GM23248 (cell line): ENCODE measurements at places on chromosomes 6 and 20.
A peak's percentile ranks its signal among the peaks of the same experiment; 100 is the strongest.

- no peak for DNase-seq
These were observed 14.4 kb downstream of the CYB5R4 start for GRCh38 chr6:83873869-83874268.

GRCh38 chr20:56702931-56703840 is 74.1 kb downstream of the TFAP2C start:
- no peak for DNase-seq

GRCh38 chr6:163496205-163496604 is 81.7 kb downstream of the QKI start:
- DNase-seq: no peak

- DNase-seq: no peak
These were observed 1.7 kb downstream of the SRMS start for GRCh38 chr20:63545814-63546213.

- no peak for DNase-seq
These were observed 159.2 kb upstream of the ARG1 start for GRCh38 chr6:131413831-131414191.

DNA sequence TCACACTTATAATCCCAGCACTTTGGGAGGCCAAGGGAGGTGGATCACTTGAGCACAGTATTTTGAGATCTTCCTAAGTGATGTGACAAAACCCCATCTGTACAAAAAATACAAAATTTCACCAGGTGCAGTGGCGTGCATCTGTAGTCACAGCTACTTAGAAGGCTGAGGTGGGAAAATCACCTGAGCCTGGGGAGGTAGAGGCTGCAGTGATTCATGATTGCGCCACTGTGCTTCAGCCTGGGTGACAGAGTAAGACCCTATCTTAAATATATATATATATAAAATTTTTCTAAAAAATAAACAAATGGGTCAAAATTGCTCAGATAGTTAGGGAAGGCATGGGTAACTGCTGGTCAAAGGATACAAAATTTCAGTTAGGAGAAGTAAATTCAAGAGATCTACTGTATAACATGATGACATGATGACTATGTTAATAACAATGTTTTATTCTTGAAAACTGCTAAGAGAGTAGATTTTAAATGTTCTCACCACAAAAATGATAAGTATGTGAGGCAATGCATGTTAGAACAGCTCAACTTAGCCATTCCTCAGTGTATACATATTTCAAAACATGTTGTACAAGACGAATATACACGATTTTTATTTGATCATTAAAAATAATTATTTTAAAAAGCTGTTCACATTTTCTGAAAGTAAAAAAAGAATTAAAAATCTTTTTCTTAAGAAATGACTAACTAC is 24.4 kb downstream of the TBC1D32 start:
- DNase-seq: peak; percentile 61

GRCh38 chr6:111239461-111239860 is 152.2 kb downstream of the SLC16A10 start:
- DNase-seq: no peak

GRCh38 chr20:49948809-49949507 is 12.8 kb downstream of the RNF114 start:
- DNase-seq: peak; percentile 92

DNA sequence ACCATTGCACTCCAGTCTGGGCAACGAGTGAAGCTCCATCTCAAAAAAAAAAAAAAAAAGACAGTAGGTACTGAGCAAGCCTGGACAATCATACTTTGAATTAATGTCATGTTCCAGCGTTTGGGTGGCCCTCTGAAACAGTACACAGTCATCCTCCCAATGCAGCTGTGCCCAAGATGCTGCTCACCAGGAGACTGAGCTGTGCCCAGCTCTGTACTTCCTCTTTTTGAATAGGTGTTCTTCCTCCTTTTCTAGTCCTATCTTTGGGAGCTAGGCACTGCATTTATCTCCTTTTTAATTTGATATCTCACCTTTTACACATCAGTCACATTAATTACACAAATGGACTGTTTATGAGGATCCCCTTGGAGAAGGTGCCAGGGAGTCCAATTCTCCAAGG is 101.5 kb downstream of the RPP40 start:
- DNase-seq: no peak

DNA sequence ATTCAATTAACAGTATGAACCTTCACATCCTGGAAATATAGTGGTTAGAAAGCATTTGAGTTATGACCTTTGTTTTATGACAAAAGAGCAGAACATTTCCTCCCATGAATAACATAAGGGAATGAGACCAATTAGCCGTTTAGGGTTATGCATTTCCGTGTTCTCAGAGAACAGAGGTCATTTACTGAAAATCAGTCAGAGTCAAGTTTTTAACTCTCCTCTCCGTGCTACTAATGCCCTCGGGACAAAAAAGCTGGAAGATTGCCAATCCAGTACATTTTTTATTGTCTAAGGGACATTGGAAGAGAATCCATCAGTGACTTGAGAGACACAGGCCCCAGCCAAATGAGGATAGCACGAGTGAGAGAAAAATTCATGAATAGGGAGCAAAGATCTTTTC is 632.7 kb downstream of the RFPL4B start:
- peak; percentile 34 for DNase-seq

GRCh38 chr20:51386586-51386985 is 155.9 kb downstream of the NFATC2 start:
- no peak for DNase-seq

GRCh38 chr6:47595785-47596184 is 102.6 kb upstream of the ADGRF4 start:
- DNase-seq: no peak

DNA sequence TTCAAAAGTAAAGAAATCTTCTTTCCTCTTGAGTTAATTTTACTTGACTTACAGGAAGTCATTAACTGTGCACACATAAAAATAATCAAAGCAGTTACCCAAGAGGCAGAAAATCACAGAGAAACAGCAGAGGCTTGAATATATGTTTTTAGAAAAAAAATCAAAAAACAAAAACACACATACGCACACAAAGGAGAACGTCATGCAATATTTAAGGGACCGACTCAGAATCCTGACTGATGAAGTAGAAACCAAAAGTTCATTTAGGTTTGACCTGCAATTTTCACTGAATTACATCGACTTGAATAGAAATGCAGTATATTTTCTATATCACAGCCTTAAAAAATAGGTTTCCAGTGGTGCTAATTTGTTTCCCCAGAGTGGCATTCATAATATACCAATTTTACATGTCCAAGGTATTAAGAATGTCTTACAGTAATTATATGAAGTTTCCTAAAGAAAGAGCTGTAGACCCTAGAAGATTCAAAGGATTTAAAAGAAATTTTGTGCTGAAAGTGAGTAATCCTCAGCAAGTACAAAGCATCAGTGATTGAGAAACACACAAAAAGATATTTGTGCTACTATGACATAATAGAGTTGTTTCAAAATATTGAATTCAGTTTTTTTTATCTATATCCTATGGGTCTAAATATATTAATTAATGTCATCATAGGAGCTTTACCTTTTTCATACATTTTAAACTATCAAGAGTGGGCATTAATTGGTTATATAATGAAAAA is 358.5 kb upstream of the RUNX2 start:
- DNase-seq: peak; percentile 40

DNA sequence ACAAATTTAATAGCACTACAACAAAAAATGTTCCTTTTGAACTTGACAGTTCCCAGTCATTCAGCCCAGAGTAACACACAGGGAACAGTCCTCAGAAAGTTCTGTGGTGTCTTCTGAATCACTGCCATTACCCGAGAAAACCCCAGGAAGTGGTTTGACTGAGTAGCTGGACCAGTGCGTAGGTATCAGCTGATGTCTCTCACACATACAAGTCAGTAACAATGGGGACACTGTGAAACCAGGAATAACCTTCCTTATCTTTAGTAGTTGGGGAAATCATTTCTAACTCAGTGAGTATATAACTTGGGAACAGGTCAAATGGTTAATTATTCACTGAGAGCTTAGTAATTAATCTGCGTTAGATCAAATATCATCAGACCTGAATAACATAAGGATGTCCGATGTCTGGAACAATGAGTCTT is 73.1 kb downstream of the HIVEP2 start:
- peak; percentile 93 for DNase-seq

- no peak for DNase-seq
These were observed 1.5 kb upstream of the PRSS35 start for GRCh38 chr6:83510791-83511190.

GRCh38 chr6:128238225-128238624 is 282.2 kb downstream of the PTPRK start:
- no peak for DNase-seq

DNA sequence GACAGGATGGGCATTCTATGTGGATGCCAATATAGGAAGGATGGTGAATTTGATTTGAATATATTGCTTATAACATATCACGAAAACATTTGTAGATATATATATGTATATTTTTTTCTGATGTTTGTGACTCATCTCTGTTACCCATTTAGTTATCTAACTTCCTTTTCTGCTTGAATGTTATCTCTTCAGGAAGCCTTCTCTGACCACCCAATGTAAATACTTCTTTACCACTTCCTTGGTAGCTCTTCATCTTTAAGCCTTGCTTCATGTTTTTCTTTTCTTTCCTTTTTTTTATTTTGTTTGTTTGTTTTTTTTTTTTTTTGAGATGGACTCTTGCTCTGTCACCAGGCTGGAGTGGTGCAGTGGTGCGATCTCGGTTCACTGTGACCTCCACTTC is 260.5 kb upstream of the EPHA7 start:
- no peak for DNase-seq

DNA sequence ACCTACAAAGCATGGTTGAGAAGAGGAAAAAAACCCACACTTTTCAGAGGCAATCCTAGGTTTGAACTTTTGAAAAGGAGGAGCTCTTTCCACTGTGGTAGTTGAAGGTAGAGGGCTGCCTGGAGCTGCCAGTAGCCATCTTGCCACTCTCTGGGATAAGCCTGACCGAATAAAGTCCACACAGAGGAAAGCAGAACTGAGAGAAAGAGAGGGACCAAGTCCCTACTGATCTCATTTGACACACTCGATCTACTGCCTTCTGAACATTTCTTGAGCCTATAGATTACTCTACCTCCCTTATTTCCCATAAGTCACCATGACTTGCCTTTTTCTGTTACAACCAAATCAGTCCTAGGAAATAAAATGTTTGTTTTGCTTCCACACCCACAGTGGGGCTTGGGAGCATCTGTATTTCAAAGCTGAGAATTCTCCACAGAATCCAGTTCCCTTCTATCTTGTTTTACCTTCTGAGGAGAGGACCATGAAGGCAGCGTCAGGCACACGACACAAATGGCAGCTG is 147.0 kb upstream of the PTPRK start:
- no peak for DNase-seq

DNA sequence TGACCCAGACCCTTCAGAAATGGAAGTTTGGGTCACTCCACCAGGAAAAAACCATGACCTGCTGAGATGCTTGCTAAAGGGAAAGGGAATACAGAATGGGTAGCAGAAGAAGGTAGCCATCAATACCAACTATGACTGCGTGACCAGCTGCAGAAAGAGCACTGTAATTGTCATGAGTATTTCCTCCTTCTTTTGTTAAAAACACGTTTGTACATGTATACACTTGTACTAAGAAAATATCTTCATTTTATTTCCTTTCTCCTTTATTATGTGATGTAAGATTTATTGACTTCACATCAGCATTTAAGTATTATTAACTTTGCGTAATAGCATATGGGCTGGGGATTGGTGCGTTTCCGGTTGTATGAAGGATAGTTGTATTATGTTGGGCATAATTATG is 12.6 kb upstream of the MUC21 start:
- no peak for DNase-seq

DNA sequence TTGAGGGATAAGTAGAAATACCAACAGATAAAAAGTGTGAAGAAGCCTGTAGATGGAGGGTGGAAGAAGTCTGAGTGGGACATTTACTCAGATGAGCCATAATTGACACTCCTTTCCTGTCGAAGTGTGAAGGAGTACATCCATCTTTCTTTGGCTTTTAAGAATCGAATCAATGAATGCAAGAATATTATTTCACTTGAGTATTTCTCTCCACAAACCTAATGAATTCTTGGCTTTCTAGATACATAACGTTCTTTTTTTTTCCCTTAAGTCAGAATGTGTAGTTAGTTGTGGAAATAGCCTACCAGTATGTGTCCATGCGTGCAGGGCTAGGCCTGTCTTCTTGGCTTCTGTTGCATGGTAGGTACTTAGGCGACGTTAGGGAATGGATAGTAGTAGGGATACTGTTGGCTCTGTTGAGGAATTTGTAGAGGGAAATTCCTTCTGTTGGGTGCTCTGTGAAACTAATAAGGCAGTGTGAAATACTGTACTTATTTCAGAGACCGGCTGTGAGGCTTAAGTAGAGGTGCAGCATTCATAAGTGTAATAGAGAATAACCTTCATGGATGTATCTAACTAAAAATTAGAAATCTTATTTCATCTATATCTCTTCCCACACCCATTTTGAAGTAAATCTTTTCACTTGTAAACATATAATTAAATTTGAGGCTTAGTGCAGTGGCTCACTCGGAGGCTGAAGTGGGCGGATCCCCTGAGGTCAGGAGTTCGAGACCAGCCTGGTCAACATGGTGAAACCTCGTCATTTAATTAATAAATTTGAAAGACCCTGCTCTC is 1.5 kb downstream of the RPS18 start:
- no peak for DNase-seq

GRCh38 chr20:11114382-11114781 is 440.6 kb upstream of the JAG1 start:
- DNase-seq: no peak

GRCh38 chr6:163460307-163460782 is 45.8 kb downstream of the QKI start:
- peak; percentile 78 for DNase-seq

GRCh38 chr20:24676353-24676977 is 207.0 kb downstream of the SYNDIG1 start:
- no peak for DNase-seq

DNA sequence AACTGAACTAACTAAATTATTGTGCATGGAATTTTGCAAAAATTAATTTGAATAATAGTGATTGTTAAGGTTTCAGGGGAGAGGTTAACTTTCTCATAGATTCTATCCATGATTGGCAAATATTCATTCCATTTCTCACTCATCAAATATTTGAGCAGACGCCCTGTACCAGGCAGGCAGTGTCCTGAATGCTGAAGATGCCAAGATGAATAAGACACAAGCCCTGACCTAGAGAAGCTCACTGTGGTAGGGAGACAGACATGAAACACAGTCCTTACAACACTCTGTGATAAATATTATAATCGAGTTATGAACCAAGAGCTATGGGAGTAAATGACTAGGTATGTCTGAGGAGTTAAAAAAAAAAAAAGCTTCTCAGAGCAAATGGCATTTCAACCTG is 18.4 kb upstream of the ID4 start:
- DNase-seq: peak; percentile 34

- DNase-seq: no peak
These were observed 5.6 kb downstream of the CEBPB start for GRCh38 chr20:50196248-50196647.

DNA sequence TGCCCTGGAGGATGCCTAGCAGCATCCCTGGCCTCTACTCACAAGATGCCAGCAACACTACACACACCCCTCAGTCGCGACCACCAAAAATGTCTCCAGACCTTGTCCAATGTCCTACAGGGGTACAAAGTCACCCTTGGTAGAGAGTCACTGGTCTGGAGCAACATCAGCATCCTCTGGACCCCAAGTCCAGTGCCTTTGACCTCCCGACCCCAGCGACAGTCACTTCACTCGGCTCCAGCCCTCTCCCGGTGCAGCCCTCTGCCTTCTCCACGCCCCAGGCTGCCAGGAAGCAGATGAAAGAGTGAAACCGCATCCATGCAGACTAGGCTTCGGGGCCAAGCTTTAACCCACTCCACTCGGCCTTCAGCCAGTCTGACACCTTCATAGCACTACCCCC is 92.0 kb upstream of the SRSF6 start:
- DNase-seq: no peak
